ENCODE measurements at places on chromosomes 4 and X.
A peak's percentile ranks its signal among the peaks of the same experiment; 100 is the strongest.

- DNase-seq = no peak
Measured at GRCh38 chrX:11579636-11580600, 85.8 kb downstream of the ARHGAP6 start.

DNA sequence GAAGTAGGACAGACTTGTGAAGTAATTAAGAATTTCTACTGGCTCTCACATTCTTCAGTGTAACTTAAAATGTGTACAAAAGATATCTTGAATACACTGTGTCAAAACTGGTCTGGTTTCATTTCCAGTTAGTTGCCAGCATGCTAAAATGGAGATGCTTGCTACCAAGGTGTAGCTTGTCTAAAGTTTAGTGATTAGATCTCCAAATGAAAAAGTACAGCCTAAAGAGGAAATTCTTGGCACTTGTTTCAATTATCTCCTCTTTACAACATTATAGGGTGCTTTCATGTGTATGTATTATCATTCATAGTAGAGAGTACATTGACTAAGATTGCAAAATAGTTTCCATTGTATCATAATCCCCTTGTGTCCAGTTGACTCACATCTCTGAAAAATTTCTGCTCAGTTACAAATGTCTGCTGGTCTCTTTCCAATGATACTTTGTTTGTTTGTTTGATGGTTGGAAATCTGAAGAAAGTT, 97.3 kb upstream of the SPRY1 start:
- no peak for DNase-seq

GRCh38 chrX:6299724-6300123, 71.1 kb upstream of the NLGN4X start:
- no peak for DNase-seq

DNA sequence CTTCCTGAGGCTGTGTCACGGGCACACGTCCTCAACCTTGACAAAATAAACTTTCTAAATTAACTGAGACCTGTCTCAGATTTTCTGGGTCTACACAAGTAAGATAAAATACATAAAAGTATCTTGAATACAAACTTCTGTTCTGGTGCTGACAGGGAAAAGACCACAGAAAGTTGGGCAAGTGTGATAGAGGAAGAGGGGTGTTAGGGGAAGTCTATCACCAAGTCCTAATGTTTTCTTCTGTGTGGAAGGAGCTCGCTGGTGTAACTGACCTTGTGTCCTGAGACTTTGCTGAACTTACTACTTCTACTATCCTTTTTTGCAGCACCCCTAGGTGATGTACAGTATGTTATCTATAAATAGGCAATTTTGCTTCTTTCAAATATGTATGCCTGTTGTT, 97.0 kb upstream of the STIM2 start:
- DNase-seq = no peak

DNA sequence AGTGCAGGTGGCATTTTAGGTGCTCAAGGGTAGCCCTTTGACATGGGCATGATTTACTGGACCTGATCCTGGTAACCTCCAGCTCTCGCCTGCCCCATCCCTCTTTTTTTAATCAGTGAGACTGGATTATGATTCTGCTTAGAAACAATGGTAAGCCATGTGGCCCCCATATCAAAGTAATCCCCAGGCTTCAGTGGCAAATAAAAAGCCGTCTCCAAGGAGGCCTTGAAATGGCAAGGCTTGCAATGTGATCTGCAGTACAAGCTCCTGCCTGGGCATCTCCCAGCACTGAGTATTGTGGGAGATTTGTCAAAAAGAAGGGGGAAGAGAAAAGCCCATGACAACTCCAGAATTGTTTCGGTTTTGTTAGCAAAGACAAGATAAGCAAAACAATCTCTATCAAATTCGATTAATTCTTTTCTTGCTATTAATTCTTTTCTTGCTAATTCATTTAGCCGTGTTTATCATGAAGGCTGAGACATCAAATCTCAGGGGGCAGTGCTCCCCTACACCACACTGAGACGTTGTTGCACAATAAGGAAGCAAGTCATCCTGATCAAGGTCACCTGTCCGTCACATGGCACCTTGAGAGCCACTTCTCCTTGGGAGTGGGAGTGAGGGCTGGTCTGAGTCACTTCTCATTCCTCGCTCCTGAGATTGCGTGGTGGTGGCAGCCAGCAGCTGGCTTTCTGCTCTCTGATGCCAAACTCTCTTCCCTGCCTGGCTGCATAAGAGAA, 312.7 kb upstream of the GATB start:
- DNase-seq = no peak

GRCh38 chr4:122553432-122553831, 67.4 kb downstream of the IL21 start:
- no peak for DNase-seq

DNA sequence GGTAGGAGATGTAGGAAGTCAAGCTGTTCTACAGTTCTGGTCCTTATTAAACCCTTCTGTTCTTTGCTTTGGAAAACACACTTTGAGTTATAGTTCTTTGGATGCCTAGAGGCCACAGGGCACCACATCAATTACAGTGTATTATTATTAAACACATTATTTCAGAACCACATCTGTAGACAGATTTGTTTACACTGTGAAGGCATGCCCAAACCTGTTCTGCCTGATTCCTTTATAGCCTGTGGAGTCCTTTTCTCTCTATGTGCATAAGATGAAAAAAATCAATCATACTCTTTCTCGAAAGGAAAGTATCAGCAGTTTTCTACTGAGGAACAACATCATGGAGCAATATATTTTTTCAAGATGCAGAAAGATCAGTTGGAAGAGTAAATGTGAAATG, 371.3 kb upstream of the INTU start:
- DNase-seq = no peak

GRCh38 chrX:71998836-71999509, 88.3 kb downstream of the NHSL2 start:
- peak; percentile 63 for DNase-seq

Measured in GM13977 (cell line).